ENCODE measurements at places on chromosomes 12 and 14.

- DNase-seq = no peak
These were observed 250.4 kb upstream of the SEL1L start for GRCh38 chr14:81784084-81784483.

DNA sequence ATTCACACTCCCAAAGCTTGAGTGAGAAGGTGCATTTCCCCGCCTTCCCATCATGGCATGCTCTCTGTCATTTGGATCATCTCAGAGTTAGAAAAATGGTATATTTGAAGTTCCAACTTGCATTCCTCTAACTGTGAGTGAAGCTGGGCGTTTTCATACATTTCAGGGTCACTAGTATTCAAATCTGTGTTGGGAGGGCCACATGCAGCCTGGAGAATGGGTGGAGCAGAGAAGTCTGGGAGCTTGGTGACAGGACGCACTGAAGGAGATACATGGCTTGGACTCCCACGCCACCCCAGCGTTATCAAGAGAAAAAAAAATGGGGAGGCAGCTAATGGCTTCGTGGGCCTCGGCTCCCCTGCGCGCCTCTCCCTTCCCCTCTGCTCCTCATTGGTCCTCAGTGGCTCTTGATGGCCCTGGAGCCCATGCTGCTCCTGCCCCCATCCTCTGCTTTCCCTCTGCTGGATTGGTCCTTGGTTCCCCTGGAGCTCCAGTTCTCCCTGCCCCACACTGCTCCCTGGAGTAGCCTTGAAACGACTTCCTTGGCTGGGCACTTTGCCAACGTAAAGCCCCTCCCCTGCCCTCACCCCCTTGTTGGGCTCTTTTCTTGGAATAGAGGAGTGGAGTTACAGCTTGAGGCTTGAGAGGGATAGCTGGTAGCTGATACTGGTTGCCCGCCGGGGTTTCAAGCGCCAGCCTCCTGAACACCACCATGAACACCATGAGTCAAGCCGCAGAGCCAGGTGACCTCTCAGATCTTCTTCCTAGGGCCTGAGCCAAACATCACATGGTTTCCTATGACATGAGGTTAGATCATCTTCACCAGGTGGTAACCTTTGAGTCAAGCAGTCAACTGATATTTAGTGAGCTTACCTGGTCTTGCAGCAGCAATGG lies 139.6 kb downstream of the PRKCH start:
- peak; percentile 33 for DNase-seq

GRCh38 chr12:100372853-100373640 lies 16.2 kb downstream of the SLC17A8 start:
- no peak for DNase-seq

DNA sequence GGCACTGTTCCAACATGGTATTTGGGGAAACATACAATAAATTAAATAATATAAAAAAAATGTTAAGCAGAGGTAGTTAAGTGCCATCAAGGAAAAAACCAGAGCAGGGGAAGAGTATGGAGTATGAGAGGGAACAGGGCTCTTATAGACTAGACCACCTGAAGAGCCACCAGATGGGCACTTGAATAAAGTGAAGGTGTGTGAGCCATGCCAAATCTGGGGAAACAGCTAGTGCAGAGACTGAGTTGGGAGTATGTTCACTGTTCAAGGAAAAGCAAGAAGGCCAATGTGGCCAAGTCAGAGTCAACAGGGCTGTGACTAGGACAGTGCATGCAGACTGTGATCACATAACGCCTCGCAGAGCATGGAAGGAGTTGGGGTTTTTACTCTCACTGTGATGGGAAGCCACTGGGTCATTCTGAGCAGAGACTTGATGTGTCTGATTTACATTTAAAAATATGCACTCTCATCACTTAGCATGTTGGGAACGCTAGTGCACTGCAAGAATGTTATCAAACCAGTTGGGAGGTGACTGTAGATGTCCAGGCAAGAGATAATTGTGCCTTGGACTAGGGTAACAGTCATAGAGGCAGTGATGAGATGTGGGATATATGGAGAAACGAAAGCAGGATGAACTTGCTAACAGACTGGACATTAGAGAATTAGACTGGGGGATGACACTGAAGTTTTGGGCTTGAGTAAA lies 25.6 kb downstream of the NDUFA12 start:
- DNase-seq = no peak

DNA sequence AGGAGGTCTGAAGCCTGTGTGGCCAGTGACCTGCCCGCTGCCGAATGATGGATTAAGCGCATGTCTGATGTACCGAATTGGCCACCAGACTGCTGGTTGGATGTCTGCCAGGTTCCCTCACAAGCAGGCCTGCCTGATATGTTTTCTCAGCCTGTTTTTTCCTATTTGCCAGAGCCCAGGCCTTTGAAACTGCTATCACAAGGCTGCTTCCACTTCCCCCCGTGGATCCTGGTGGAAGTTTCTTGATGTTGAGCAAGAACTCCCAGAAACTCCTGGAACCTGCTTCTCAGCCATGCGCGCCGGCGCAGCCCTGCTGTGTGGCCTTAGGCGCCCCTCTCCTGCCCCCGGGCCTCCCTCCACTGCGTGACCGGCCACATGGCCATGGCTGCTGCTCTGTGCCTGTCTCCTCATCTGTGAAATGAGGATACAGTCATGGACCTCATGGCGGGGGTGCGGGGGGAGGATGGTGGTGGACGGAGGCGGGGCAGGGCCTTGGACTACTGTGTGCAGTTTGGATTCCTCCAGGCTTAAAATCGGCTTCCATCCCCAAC lies 56.6 kb downstream of the CALM1 start:
- DNase-seq = no peak

DNA sequence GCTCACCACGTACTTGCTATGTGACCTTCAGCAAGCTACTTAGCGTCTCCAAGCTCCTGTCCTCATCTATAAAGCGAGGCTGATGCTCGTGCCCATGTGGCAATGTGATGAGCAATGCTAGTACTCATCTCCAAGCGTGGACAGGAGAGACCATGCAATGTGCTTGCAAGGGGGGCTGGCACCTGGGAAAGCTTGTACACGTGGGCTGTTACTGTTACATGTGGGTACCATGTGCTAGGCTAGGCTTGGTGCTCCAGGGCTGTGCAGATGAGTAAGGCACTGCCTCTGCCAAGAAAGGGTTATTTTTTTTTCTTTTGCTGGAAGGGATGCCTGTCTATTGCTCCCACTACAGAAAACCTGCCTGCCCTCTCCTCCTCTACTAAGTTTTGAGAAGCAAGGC lies 46.6 kb downstream of the TSPAN11 start:
- DNase-seq = no peak

- no peak for DNase-seq
These were observed 225.6 kb downstream of the DUSP6 start for GRCh38 chr12:89126712-89127111.

DNA sequence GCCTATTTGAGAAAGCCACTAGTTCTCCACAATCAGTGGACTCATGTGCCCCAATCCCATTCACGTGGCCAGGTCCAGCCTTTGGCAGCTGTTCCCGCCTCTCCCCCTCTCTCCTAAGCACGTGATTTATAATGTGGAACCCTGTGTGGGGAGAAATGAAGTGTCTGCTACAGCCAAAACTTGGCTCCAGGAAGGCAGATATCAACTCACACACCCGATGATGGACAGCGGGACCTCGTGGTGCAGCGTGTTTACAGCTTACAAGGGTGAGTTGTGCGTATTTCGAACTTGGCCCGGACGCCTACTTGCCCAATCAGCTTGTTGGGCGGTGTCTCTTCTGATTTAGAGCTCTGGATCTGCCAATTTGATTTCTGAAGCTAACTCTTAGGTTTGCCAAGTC lies 38.1 kb upstream of the FAM181A start:
- DNase-seq = no peak

DNA sequence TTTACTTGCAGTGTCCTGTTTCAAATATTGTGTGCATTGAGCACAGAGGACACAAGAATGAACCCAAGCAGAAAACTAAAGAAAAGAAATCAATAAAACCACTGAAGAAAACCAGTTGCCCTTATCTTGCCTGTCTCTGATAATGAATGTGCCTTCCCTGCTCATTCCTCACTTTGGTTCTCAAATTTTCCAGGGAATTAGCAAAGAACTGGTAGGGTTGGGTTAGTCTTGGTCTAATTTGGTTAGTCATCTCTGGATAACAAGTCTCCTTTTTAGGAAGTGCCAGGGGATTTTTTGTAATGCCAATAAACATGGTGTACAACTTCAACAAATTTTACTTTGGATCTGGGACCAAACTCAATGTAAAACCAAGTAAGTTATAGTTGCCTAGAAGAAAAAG lies 65.7 kb downstream of the DAD1 start:
- no peak for DNase-seq

GRCh38 chr12:27255806-27256205 lies 11.7 kb downstream of the STK38L start:
- no peak for DNase-seq

DNA sequence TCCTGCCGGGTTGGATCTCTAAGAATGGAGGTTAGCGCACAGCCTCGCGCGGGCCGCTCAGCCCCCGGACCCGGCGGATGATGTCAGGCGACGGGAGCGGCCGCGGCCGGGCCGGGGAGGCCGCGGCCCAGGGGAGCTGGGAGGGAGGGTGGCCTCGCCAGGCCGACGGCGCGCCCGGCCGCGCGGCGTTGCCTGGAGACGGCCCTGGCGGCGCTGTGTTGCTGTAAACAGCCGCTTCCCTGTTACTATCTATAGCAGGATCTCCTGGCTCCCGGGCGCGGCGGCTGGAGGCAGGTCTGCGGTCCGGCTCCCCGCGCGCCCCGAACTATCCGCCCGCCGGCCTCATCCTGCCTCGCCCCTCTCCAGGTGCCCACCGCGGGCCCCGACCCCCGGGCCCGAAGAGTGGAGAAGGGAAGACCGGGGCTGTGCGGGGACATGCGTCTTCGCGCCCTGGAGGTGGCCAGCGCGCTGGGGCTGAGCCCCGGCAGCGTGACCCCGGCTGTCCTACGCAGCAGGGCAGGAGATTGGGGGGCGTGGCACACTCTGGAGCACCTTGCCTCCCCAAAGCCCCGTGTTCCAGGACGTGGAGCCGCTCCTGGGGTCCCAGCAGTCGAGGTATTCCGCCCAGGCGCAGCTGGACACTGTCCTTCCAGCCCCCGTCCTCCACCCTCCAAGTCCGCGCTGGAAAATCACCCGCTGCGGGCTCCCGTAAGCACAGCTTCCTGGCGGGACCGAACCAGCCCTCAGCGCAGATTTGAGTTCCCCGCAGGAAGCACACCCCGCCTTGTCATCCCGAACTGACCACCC lies 1.4 kb upstream of the FOS start:
- DNase-seq = peak; percentile 89

DNA sequence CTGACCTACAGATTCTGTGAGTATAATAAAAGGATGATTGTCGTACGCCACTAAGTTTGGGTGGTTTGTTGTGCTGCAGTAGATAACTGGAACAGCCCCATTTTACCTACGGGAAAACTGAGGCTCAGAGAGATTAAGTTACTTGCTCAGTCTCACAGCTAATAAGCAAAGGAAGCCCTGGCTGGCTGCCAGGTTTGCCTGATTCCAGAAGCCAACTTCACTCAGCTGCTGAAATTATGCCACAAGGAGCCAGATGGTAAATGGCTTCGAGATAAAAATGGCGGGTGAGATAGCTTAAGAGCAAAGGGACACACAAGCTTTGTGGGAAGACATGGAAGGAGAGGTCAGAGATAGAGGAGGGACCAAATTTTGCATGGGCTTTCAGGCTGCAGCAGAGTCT lies 191.5 kb upstream of the NOS1 start:
- DNase-seq = no peak

- peak; percentile 69 for DNase-seq
These were observed 53.0 kb upstream of the FUT8 start for GRCh38 chr14:65359503-65359902.

- no peak for DNase-seq
These were observed 18.5 kb downstream of the TSPAN19 start for GRCh38 chr12:85017618-85018017.

GRCh38 chr14:105118646-105119407 lies 49.7 kb downstream of the JAG2 start:
- DNase-seq = no peak

GRCh38 chr14:35385042-35385839 lies 19.3 kb downstream of the NFKBIA start:
- DNase-seq = peak; percentile 82

DNA sequence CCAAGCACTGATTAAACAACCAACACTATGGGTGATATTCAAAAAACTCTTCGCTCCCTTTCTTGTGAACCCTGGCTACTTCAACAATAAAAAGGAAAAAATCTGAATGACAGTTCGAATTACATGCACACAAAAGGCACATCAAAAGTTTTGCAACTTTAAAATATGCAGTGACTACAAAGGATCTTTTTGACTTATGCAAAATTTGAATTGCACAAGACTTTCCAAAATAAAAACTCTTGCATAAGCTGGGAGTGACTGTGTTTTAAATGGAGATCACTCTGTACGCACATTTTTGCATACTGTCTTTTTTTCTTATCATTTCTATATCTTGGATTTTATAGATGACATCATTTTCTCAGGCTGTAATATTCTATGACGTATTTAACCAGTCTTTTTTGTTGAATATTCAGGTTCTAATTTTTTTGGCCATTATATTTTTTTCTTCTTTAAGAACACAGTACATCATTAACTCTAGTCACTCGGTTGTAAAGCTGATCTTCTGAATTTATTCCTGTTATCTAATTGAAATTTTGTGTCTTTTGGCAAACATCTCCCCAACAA lies 667.6 kb upstream of the TBX3 start:
- DNase-seq = no peak

GRCh38 chr12:95131589-95132340 lies 58.3 kb upstream of the NR2C1 start:
- DNase-seq = no peak

- peak; percentile 45 for DNase-seq
These were observed 52.0 kb downstream of the RASSF9 start for GRCh38 chr12:85784096-85784720.

- peak; percentile 60 for DNase-seq
These were observed 5.8 kb upstream of the SLC48A1 start for GRCh38 chr12:47767216-47767724.

DNA sequence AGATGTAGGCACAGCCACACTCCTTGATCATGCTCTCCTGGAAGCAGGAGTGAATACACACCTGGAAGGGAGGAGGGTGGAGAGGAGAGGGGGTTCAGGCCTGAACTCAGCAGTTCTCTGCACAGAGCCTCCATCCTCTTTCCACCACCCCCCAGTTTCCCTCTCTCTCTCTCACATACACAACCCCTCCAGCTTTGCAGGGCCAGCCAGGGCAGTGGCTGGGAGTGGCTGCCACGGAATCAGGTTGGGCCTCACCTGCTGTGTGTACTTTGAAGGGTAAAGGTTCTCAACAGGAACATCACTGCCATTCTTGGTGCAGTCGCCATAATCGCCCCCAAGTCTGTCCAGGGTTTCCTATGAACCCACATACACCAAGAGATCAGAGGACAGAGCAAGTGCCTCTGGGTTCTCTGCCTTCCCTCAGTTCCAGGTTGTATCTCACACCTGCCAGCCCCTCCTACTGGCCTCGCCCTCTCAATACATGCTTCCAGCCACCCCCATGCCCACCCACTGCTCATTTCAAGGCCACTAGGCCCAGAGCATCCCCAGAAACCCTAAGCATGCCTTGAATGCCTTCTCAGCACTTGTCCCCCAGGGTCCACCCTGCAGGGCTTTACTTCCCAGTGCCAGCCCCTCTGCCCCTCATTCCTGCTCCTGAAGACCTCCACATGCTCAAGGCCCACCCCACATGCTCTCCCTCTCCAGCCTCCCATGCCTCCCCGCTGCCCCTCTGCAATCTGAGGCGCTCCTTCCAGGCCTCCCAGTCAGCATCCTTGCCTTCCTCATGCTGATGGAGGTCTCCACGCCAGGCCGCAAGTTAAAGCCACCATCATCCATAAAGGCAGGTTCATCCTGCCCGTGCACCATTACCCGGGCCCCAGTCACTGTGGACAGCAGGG lies 12.9 kb upstream of the TNFRSF1A start:
- DNase-seq = no peak

All from ELR (cell line).